ENCODE measurements at places on chromosomes 6 and 20.

DNA sequence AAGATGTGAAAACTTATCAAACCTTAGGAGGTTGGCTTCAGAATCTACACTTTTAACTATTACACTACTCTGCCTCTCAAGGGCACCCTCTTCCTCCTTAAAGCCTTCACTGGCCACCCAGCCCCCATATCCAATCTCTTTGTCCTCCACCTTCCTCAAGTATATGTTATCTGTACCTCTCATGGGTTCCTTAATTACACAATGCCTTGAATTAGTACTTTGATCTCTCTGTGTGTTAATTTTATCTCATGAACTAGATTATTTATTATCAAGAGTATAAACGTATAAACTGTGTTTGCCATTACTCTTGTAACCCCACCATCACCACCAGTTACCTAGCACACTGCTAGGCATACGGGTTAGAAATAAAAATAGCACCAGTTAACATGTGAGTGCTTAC is 83.3 kb downstream of the NCR2 start:
- no peak for DNase-seq

- peak; percentile 35 for DNase-seq
Observed at GRCh38 chr20:1803061-1803931, 91.9 kb upstream of the SIRPA start.

DNA sequence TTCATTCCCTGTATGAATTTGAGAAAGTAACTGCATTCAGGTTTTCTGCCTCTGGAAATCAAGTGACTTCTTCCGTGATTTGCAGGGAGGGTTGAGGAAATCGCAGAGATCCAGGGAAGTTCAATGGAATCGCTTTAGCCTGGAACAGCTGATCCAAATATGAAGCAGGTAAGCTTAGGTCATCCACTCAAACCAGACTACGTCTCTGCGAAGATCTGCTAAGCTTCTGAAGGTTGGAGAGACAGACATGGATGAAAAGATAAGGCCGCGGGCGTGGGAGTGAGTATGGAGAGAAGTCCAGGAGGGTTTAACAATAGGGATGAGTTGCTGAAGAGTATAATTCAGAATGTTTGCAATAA is 34.2 kb upstream of the BTN3A2 start:
- no peak for DNase-seq

DNA sequence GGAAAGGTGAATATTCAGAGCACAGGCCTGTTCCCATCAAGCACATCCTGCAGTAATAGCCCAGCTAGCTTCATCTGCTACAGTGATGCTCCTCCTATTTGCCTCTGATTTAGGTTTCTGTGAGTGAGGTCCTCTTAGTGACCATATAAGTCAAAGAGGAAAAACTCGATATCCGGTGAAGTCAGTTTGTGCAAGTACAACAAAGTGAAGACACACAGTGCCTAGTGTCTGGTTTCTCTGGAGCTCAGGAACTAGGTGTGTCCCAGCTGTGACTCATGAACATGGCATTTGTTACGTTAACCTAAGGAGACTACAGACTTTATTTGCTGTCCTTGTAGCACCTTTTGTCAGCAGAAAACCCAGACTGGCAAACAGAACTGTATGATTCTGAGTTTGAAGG is 33.9 kb downstream of the EDN1 start:
- no peak for DNase-seq

DNA sequence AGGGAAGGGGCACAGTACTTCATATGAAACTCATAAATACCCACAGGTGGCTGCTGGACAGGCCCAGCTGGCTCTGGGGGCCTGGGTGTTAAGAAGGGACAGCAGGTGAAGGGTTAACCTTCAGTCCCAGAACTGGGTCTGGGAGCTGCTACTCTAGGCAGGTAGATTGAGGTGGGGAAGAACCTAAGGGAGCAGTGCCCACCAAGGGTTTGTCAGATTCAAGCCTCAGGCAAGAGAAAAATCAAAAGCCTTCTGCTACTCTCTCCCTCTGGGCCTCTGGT is 5.6 kb downstream of the RPL10A start:
- DNase-seq = no peak

DNA sequence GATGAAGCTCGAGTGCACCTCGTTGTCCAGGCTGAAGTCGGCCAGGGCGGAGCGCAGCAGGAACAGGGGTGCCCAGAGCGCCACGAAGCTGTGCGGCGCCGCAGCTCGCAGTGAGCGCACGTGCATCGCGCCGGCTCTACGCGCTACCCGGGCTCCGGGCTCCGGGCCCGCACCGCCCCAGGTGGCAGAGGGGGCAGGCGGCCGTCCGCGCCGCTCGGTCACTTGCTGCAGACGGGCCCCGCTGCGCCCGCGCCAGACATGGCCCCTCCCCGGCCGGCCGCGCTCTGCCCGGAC is 497 bp downstream of the BMP7 start:
- DNase-seq = no peak

DNA sequence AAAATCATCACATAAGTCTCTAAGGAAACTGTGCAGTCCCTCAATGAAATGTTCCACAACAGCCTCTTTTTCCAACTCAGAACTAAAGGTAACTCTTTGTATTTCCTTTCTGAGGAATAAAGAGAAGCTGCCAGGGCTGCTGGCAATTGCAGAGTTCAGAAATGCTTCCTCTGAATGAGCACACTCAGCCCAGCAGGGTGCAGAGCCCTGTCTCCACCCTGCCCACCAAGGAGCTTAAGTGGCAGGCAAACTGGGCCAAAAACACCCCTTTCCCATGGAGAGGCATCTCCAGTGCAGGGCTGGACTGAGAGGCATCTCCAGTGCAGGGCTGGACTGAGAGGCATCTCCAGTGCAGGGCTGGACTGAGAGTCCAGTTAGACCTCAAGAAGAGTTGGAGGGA is 255.4 kb downstream of the GMPR start:
- no peak for DNase-seq

GRCh38 chr6:46652232-46652602 is 401 bp downstream of the CYP39A1 start:
- no peak for DNase-seq

DNA sequence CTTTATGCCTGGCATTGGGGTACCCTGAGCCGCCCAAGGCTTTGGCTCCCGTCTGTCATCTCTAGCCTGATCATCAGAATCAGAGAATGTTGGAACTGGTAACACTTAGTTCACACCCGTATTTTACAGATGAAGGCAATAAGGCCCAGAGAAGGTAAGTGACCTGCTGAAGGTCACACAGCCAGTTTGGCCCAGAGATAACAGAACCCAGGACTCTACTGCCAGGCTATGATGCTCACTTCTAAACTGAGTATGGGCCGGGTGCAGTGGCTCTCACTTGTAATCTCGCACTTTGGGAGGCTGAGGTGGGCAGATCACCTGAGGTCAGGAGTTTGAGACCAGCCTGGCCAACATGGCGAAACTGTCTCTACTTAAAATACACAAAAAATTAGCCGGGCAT is 1.8 kb upstream of the TGM6 start:
- no peak for DNase-seq

- no peak for DNase-seq
Observed at GRCh38 chr6:67121115-67121514, 1414.1 kb upstream of the EYS start.

GRCh38 chr6:53300656-53301551 is 47.8 kb downstream of the ELOVL5 start:
- DNase-seq = no peak

DNA sequence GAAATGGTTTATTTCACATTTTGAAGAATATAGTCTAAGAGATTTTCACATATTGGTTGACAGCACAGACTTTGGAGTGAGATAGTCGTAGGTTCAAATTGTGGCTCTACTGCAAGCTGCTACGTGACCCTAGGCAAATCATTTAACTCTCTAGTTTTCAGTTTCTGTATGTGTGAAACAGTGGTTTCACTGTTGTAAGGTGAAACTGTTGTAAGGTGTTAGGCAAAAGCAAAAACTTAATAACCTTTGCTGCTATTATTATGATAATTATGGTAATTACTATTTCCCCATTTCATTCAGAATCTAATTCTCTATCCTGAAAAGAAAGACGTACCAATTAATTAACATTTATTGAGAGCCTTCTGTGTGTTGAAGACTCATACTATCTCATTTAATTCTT is 144.2 kb downstream of the REV3L start:
- peak; percentile 35 for DNase-seq

DNA sequence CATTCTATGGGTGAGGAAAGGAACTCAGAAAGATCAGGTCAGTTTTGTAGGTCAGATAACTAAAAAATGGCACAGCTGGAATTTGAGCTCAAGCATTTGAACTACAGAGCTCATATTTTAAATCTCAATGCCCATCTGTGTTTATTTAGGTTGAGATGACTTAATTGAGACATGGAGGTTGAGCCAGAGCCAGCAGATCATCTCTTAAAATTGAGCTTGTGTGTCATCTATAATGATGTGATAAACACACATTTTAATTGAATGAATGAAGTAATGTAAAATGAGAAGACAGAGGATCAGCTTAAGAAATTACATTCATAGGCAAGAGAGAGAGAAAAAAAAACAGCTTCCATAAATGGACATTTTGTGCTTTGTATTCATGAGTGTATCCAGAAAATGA is 3.7 kb downstream of the MANEA start:
- no peak for DNase-seq

DNA sequence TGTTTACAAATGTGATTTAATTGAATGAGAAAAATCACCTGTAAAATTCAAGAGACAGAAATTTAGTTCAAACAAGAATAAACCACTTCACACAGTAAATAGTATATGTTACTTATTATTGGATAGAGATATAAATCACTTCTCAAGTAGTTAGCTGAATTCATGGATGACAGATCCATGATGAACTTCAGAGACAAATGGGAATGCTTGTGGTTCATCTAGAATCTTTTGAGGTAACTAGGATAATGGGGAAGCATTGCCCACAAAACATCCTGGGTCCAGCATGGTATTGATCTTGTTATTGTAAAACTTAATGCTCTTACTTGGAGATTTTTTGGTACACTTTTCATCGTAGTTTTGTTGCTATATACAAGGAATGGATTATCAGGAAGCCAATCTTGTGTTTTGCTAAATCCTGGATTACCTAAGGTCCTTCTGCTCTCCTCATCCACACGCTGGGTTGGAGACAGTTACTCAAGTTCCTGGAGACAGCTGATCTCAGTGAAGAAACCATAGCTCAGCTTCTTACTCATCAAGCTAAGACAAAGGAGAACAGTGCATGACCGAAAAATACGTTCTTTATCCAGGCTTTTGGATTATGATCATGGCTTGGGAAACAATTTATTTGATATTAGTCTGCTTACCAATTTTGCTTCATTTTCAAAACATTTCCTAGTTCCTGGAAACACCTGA is 142.5 kb upstream of the PREP start:
- DNase-seq = no peak

GRCh38 chr20:11851646-11852045 is 66.0 kb upstream of the BTBD3 start:
- DNase-seq = no peak

GRCh38 chr20:64192406-64192805 is 28.2 kb downstream of the MYT1 start:
- DNase-seq = no peak

- no peak for DNase-seq
Observed at GRCh38 chr20:25316506-25317190, 68.8 kb downstream of the PYGB start.

- no peak for DNase-seq
Observed at GRCh38 chr6:52590152-52590891, 13.5 kb upstream of the TRAM2 start.

DNA sequence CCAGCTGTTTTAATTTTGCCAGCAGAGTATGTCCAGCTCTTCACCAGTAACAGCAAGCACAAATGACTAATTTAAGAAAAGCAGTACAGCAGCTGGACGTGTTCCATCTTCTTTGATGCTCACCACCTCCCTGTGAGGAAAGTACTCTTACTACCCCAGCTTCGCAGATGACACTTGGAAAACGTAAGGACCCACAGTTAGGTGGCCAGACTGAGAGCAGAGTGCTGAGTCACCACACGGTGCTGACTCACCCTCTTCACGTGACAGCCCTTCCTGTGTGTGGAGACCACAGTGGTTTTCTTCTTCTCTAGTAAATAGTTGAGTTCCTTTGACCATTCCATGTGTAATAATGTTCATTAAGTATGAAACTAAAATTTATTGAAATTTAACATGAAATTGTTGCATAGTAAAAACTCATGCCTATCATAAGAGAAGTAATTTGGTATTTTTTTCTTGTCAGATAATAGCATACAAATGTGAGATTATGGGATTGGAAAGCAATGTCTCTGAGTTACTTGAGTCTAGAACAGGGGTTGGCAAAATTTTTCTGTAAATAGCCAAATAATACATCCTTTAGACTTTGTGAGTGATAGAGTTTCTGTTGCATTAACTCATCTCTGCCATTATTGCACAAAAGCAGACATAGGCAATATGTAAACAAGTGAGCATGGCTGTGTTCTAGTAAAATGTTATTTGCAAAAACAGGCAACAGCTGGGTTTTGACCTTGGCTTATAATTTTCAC is 76.6 kb downstream of the SLX4IP start:
- peak; percentile 65 for DNase-seq

GRCh38 chr20:57780398-57780797 is 70.6 kb upstream of the PMEPA1 start:
- DNase-seq = no peak

GRCh38 chr6:7431313-7431673 is 41.7 kb downstream of the RIOK1 start:
- no peak for DNase-seq

Measured in GM18507 (cell line).